ENCODE measurements at places on chromosomes 2 and 18.

- DNase-seq, result no peak
Observed at GRCh38 chr2:48721158-48721557, 34.4 kb downstream of the LHCGR start.

DNA sequence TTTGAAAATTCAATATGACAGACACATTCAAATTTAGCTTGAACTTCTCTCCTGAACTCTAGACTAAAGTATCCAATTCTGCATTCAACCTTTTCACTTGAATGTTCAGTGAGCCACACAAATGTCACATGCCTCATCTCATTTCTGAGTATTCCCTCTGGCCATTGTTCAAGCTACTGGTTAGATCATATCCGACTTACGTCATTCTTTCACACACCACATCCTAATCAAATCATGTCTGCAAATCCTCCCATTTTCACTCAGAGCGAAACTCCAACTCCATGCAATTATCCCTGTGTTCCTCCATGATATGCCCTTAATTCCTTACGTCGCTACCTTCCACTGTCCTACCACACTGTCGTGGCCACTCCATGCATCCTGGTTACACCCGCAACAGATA lies 425.1 kb downstream of the CBLN2 start:
- DNase-seq, result no peak

GRCh38 chr2:105315314-105315713 lies 14.2 kb downstream of the TGFBRAP1 start:
- no peak for DNase-seq

- DNase-seq, result peak; percentile 32
Observed at GRCh38 chr2:60533101-60534051, 20.1 kb downstream of the BCL11A start.

DNA sequence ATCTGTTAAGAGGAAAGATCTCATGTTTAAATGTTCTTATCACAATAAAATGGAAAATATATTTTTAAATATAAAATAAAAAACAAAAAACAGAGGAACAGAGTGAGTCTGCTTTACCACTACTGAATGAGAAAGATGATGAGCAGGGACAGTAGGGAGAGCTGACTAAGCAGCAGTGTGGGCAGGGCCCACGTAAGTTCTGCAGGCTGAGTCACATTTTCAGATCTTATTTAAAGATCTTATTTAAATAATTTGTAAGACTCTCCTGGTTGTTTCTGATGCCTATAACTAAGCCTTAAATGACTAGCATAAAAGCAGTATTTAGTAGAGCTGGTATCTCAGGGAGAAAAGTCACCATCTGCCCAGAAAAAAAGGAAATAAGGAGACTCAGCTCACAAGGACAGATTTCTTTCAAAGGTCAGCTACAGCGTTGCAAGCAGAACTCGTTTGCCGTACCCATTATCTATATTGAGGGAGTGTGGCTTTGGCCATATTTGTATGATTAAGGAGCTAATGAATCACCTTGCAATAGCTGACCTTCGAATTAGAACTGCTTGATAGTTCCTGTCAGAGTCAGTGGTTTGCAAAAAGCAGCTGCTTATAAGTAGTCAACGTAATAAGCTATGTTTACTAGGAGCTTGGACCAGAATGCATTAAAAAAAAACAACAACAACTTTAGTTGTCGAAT lies 322.1 kb upstream of the CHAC2 start:
- peak; percentile 21 for DNase-seq

- DNase-seq, result no peak
Observed at GRCh38 chr2:2050446-2050845, 280.6 kb downstream of the MYT1L start.

DNA sequence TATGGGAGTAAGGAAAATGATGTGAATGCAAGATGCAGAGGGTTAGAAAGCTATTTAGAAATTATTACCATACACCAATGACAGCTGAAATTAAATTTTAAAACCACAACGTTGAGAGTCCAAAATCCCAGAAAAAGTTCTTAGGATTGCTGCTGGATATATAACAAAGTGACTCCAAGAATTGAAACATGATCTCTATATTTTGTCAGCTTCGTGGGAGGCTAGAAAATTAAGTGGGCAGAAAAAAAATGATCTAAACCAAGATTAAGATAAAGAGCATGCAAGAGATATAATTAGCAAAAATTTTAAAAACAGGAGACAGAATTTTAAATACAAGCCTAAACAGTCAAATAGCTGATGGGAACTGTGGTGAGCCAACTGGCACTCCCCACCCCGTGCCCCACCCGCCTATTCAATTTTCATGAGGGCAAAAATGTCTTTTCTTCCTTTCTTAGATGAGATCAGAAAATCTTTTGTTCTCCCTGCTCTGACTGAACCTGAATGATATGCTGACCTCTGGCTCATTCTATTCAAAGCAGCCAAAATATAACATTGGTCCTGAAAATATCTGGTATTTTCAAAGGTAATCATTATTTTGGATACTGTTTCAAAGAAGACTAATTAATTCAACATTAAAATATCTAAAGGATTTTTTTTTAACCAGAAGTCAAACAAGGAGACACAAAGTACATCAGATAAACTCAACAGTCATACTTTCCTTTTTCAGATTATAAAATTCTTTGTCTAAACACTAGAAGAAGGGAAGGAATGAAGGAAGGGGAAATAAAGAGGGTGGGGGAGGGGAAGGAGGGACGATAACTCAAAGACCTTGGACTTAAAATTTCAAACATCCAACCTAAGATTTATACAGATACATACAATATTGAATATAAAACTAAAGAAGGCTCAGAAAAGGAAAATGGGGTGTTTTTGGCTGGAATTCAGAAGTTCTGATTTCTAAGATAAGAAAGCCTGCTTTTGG lies 12.2 kb downstream of the KANSL3 start:
- peak; percentile 33 for DNase-seq

All from AG20443 (cell line).